Glutamatergic neuron (in vitro differentiated cells): ENCODE measurements at places on chromosomes 16 and 17. TPM values are rescaled to one million over a fixed set of nuclear protein-coding genes. Genes with fewer than 3 reads are reported as not detected.

The HBA2 gene
- total RNA-seq = not detected

The PPP1R27 gene
- 0.81 TPM for total RNA-seq

The CMTM1 gene
- total RNA-seq = 5.0 TPM

The SLC6A4 gene
- total RNA-seq = not detected

The KRT33B gene
- 0.61 TPM for total RNA-seq

The CNGB1 gene
- 0.91 TPM for total RNA-seq
